SJSA1 (cell line): ENCODE measurements at places on chromosomes 11 and 22.
A peak's percentile ranks its signal among the peaks of the same experiment; 100 is the strongest.

- no peak for DNase-seq
Measured at GRCh38 chr11:827146-827896, 398 bp upstream of the CRACR2B start.

GRCh38 chr11:73414977-73415651, 38.9 kb downstream of the RELT start:
- no peak for DNase-seq

DNA sequence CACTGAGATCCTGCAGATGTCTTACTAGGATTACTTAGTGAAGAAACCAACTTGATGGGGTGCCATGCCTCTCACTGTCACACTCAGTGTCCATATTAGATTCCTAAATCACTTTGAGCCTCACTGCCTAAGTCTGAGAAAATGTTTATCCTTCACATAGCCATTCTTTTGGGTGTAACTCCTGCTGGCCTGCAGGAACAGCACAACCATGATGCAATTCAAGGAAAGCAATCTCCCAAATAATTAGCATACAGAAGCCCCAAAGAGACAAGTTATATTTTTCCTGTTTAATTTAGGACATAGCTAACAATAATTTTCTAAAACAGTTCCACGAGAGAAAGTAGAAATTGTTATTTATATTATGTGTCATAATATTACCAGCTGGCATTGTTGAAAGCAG, 655.5 kb downstream of the KCNA4 start:
- no peak for DNase-seq

DNA sequence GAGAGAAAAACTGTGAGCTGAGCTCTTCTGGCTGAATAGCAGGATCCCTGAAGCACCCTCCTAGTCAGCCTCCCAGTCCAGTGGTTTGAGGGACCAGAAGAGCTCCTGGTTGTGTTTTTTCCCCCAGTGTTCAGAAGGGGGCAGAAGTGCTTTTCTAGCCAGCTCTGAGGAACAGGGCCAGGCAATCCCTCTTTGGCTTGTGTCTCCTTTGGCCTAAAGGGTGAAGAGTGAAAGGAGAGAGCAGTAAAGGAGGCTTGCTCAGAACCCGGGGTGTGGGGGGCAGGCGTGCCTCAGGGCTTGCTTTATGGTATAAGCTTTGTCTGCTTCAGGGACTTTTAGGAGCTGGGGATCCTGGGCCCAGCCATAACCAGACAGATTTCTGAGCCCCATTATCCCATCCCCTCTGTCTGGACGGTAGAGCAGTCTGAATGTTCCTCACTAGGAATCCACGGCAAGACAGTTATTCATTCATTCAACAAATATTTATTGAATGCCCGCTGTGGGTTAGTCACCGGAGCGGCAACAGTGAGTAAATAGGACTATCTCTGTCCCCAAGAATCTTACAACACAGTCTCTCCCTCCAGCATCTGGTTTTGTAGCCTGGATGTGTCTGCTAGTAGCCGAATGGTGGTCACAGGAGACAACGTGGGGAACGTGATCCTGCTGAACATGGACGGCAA, 14.5 kb downstream of the ACP2 start:
- DNase-seq = peak; percentile 68

DNA sequence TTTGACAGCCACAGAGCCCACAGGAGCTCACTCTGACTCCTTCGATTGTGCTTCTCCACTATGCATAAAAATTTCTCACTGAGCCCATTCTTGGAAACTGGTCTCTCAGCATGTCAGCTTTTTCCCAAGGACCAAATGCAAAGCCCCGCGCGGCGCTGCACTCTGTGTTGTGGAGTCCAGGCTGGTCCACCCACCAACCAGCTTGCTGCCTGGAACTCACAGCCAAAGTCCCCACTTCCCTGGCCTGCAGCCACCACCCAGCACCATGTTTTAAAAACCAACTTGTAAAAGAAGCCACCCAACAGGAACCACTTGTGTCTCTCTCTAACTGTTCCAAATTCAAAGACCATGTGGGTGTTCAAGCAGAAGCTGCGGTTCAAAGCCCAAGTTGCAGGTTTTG, 124.4 kb downstream of the SPATA19 start:
- DNase-seq = no peak

- DNase-seq = no peak
Measured at GRCh38 chr11:86547727-86548126, 124.7 kb downstream of the ME3 start.
